ENCODE measurements at places on chromosomes 2 and 18. TPM values are rescaled to one million over a fixed set of nuclear protein-coding genes. Genes with fewer than 3 reads are reported as not detected.

The SRBD1 gene
- 17.1 TPM for total RNA-seq

GRCh38 chr2:60481257-60481656 is 72.2 kb downstream of the BCL11A start:
- ATAC-seq = no peak

GRCh38 chr2:138356178-138356577 is 145.4 kb upstream of the SPOPL start:
- ATAC-seq = no peak

DNA sequence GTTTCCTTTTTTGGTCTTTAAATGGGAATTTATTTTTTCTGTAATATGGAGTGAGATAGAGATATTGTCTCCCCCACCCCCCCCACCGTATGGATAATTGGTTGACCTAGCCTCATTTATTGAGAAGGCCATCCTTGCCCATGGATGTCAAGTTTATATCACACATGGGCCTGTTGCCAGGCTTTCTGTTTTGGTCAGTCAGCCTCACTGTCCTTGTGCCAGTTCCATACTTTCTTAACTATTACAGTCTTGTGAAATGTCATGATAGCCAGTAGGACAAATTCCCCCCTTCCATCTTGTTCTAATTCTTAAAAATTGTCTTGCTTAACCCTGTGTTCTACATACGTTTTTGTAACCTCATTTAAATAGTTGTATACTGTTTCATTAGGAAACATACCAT is 12.5 kb downstream of the BABAM2 start:
- ATAC-seq = no peak

DNA sequence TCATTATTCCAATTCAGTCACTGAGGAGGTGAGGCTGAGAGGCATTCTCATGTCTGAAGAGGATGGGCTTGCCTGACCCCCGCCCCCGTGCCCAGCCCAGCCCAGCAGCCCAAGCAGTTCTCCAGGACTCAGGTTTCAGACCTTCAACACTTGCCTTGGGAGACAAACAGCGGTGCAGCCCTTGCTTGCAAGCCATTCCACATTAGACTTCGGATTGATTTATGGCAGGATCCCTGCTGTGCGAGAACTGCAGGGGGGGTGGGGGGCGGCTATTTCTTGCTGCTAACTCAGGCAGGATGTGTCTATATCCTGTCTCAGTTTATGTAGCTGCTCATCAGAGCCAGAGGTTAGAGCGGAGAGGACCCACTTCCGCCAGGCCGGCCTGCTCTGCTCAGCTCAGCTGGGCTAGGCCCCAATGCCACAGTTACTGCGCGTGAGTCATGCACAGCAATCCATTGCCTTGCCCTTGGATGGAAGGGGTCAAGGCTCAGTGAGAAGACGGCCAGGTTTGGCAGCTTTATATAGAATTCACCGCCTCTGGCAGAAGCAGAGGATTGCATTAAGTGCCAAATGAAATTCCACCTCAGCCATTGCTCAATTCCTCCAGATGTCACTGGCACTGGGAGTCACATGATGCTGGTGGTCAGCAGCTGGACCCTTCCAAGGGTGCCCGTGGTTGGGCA is 1.8 kb downstream of the GYPC start:
- peak; percentile 81 for ATAC-seq

GRCh38 chr2:79327460-79327859 is 167.9 kb upstream of the REG3A start:
- ATAC-seq = no peak

DNA sequence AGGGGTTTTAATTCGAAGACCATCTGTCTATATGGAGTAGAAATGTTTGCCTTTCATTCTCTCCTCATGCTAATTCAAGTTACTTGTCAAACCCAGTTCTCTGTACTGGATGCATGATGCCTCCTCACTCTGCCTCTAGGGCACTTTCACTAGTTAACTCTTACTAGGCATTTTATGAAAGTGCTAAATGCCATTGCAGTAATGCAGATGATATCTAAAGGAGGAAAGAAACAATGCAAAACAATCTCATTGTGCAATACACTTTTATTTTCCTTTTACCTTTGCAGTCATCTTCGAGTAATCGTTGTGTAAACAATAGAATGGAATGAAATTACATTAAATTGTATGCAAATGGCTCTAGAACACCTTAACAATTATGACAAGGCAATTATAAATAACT is 293.6 kb downstream of the STK39 start:
- ATAC-seq = no peak

Measured in activated T-helper 17 cell treated with anti-CD3 and anti-CD28 coated beads, Interleukin-2, amount 50 U/mL, for 72 hours (primary cell).